ENCODE measurements at places on chromosomes 6 and 20.

- DNase-seq = no peak
Measured at GRCh38 chr20:39135885-39136544, 173.9 kb downstream of the DHX35 start.

DNA sequence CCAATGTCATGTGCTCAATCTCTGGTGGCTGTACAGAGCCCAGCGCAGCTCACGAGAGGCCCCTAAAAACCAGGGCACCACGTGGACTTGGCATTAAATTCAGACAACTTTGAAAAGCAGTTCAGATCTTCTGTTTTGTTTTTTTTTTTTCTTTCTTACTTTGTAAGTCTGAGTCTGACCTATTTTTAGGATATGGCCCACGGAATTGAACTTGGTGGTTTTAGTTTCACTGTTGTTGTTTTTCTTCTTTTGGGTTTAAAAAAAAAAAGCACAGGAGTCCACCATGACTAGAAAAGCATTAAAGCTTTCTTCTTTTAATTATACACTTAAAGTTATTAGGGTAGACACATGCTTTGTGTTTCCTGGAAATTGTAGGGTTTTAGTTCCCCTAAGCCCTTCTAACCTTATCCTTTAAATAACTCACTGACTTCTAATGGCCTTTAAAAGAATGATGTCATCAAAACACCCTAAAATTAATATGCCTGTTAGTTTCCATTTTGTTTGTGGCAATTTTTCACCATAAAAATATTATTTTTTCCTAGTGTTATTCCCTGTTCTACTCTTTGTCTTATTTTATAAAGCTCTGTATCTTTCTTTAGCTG lies 48.5 kb upstream of the CCN2 start:
- no peak for DNase-seq

GRCh38 chr6:106334646-106335448 lies 9.3 kb upstream of the ATG5 start:
- DNase-seq = peak; percentile 58

GRCh38 chr6:45563844-45564243 lies 186.1 kb upstream of the SUPT3H start:
- DNase-seq = no peak

GRCh38 chr6:37650071-37650481 lies 47.6 kb downstream of the MDGA1 start:
- no peak for DNase-seq
